ENCODE measurements at places on chromosomes 5 and 9. TPM values are rescaled to one million over a fixed set of nuclear protein-coding genes. Genes with fewer than 3 reads are reported as not detected.

Gene SLIT3
- 42.4 TPM for total RNA-seq

Gene FOXD4L4
- 0.20 TPM for total RNA-seq

Gene FOXD4
- total RNA-seq: 0.10 TPM

Gene GFPT2
- 7.5 TPM for total RNA-seq

Gene CDH9
- total RNA-seq: not detected

Gene BHMT2
- 3.0 TPM for total RNA-seq

DNA sequence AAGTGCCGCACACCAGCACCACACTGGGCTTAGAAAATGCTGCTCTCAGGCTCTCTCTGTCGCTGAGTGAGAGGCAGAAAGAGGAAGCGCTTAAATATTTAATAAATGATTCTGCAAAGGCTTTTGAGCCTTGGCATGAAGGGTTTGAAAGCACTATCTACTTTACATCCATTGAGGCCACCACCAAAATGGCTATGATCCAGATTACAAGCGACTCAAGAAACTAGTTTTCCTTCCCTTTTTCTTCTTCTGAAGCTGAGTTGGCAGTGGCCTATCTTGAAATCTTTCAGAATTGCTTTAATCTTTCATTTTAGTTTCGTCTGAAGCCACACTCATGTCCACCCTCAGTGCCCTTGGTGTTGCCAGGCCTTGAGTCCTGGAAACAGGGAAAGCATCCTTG is 59.5 kb downstream of the EBF1 start:
- no peak for DNase-seq

- no peak for DNase-seq
Observed at GRCh38 chr5:41410737-41411136, 99.7 kb downstream of the PLCXD3 start.

- no peak for DNase-seq
Observed at GRCh38 chr9:8856396-8857067, 1057.0 kb upstream of the DMAC1 start.

DNA sequence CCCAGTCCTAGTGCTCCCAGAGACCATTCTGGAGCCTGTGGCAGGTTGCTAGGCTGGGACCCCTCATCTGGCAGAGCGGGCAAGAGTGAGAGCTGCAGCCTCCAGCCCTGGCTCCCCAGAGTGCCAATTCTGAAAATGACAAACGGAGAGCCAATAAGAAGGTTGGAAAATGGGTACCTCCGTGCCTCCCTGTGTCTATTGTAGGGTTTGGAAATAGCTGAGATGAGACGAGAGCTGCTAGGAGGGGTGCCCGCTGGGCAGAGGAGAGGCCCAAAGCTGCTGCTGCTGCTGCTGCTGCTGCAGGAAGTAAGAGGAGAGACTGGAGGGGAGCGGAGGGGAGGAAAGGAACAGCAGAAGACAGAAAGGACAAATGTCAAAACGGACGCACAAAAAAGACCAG is 36.0 kb upstream of the FUBP3 start:
- no peak for DNase-seq

DNA sequence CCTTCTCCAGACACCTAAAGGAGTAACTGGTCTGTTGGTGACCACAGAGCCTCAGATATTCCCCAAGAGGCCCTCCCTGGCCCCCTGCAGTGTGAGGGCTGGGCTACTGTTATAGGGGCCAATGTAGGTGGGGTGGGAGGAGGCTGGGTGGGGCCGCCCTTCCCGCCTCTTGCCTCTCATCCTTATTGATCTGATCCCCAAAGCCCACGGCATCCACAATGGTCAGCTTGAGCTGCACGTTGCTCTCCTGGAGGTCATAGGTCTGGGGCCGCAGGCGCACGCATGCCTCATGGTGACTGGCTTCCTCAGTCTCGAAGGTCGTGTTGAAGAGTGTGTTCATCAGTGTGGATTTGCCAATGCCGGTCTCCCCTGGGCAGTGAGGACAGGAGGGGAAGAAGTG is 13.0 kb downstream of the SEPTIN8 start:
- no peak for DNase-seq

GRCh38 chr9:89430995-89431394 is 66.9 kb downstream of the SEMA4D start:
- DNase-seq: no peak

- DNase-seq: no peak
Observed at GRCh38 chr9:81468084-81468595, 221.2 kb downstream of the TLE1 start.

DNA sequence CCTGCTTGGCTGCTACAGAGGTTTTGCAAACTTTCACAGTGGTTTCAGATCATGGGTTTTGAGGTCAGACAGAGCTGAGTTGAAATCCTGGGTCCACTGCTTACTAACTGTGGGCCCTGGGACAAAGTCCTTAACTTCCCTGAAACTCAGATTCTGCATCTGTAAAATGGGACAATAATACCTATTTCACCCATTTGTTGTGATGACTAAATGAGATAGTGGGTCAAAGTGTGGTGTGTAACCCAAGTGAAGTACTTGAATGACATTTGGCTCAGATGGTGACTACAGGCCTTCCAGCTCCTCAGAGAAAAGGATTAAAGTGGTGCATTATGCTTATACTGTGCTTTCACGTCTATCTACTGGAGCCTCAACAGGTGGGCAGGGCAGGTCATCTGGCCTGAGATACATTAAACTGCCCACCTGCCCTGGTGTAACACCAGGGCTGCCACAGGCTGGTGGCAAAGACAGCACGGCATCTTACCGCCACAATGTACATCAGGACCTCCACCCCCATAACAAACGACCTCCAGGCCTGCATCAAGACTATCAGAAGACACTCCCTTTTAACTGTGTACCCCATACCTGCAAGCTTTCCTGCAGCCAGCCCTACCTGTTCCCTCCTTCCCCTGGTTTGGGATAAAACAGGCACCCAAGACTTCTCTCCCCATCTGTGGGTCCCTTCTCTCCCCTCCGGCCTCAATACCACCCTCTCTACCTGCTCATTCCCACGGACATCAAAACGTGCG is 846 bp upstream of the TRAF1 start:
- no peak for DNase-seq

GRCh38 chr5:169599451-169599850 is 15.9 kb downstream of the SPDL1 start:
- no peak for DNase-seq

DNA sequence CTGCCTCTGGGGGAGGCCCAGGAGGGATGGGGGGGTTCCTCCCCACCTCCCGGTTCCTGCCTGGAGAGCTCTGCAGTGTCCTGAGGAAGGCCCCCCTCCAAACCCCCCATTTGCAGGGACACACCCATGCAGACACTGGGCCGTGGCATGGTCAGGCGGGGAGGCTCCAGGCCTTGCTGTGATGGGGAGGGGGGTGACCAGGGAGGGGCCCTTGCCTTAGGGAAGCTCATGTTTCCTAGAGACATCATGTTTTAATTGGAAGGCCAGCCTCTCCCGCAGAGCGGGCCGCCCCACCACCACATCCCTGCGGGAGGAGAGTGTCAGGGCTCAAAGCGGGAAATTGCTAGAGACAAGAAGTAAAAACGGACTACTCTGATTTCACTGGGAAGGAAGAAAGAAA is 12.0 kb downstream of the PRRX2 start:
- peak; percentile 30 for DNase-seq

DNA sequence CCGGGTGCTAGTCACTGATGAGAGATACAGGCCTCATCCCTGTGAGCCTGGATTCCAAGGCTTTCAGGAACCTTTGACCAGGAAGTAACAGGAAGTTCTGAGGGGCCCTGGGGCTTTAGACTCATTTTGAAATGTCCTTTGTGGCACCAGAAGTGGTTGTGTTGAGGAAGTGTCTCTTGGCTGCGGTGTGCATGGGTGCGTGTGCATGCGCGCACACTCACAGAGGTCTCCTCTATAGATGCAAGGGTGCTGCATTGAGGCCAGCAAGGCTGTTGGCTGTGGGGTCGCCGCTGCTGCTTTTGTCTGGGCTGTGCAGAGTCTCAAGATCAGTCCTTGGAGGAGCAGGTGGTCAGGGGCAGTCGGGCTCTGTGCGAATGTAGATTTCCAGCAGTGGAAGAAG is 7.6 kb downstream of the RAB24 start:
- no peak for DNase-seq

GRCh38 chr5:109452661-109453060 is 42.9 kb upstream of the PJA2 start:
- DNase-seq: no peak

DNA sequence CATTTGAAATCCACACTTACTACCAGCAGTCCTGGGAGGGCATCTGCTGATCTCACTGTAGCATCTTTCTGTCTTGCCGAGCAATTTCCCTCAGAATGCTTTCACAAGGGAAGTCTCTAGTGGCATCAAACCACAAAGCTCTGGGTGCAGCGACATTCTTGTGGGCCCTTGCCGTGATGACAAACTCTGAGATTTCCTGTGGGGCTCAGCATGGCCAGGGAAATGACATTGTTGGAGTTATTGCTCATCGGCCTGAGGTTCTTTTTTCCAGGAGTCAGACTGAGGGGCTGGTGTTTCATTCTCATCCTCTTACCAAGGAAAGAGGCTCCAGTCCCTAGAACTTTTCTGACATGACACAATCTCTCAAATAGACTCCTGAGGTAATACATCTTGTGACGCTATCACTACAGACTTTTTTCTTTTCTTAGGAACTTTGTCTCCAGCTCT is 51.4 kb downstream of the PFDN1 start:
- no peak for DNase-seq

DNA sequence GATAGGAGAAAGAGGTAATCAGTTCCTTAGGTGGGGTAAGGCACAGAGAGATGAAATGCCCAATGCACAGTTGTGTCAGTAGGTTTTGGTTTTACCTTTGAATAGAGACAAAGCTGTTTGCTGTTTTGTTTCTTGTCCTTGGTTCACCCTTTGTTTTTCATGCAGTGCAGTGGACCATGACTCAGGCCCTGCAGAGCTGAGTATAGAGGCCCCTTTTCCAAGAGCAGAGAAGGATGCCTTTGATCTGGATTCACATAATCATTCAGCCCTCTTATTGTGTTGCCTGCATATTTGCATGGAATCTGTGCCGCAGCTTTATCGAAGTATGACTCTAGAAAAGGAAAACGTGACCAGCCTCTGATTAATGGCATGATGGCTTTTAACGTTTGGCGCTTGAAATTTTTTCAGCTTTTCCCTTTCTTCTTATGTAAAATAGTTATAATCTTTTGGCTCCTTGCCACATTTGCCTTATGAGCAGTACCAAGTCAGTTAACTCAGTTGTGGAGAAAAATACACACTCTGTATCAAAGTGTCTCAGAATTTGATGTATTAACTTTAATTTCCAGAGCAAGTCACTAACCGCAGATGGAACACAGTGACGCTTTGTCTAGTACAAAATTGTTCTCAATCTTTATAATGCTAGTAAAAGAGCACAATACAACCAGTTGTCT is 197.6 kb downstream of the KDM4C start:
- DNase-seq: no peak

- no peak for DNase-seq
Observed at GRCh38 chr9:95822015-95822414, 53.5 kb upstream of the ERCC6L2 start.

Data from skin of body (tissue), 3 donors.